ENCODE measurements at places on chromosomes 16 and 17.

DNA sequence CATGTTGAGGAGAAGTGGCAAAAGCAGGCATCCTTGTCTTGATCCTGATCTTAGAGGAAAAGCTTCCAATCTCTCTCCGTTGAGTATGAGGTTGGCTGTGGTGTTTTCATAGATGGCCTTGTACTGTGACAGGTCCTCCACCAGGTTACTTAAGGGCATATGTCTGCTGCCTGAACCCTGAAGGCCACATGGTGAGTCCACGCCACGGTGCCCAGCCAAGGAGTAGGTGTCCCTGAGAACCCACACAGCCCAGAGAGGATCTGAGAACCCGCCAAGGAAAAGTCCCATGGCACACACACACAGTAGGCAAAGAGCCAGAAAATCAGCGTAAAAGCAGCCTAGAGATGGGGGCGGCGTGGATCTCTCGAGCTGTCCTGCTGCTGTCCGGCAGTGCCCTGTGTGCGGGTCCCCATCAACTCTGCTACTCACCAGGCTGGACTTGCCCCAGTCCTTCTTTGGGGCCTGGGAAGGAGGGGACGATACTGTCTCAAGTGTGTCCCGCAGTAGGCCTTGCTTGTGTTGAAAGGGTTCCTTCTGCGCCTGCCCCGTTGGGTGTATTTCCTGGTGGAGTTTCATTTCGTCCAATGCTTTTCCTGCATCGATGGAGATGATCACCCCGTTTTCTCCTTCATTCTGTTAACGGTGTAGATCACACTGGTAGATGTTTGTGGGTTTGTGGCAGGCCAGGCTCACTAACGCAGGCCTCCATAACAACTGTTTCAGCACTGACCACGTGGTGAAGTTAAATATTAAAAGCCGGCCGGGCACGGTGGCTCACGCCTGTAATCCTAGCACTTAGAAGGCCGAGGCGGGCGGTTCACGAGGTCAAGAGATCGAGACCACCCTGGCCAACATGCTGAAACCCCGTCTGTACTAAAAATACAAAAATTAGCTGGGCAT is 90.8 kb upstream of the DNAH17 start:
- no peak for DNase-seq

DNA sequence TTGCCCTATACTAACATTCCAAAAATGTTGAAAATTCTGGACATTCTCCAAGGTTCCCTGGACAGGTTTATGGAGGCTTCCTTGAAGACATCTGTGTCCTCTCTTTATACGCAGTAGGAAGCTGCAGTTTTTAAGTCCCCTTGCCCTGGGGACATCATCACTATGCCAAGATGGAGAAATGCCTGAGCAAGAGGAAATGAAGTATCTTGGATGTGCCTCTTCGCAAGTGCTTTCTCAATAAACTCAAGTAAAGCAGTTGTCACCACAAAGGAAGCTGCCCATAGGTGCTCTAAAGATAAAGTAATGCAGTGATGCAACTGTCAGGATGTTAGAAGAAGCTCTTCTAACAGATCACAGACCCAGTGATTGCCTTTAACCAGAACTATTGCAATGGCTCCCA is 71.0 kb downstream of the CDYL2 start:
- no peak for DNase-seq

- no peak for DNase-seq
Observed at GRCh38 chr16:69150146-69150865, 17.9 kb downstream of the UTP4 start.

DNA sequence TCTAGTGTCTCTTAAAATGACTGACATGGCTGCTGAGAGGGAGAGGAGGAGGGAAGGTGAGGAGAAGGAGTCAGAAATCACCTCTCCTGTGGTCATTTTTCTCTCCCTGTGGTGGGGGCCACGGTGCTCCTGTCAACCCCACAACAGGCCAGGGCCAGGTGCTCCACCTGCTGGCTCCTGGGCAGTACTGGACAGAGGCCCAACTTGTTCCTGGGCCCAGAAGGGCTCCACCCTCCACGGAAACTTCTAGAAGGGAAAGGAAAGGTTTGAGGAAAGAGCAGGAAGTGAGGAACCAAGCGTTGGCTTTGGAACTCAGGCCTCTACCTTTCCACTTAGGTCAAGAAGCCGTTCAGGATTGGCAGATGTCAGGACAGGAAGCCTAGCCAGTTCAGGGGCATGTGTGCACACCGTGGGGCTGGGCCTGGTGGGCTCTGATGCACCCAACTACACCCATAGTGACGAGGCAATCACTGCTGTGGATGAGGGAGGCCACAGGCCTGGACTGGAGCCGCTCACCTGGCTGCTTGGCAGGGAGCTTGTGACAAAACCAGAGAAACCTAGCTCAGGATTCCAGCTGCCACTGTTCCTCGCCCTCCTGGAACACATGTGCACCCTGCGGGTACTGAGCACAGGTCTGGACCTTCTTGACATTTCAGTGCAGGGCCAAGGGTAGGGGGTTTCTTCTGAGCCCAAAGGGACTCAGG is 36.1 kb downstream of the WNT3 start:
- DNase-seq, result no peak

All from right lobe of liver (tissue), 6 donors.